ENCODE measurements at places on chromosomes 3 and 15.

DNA sequence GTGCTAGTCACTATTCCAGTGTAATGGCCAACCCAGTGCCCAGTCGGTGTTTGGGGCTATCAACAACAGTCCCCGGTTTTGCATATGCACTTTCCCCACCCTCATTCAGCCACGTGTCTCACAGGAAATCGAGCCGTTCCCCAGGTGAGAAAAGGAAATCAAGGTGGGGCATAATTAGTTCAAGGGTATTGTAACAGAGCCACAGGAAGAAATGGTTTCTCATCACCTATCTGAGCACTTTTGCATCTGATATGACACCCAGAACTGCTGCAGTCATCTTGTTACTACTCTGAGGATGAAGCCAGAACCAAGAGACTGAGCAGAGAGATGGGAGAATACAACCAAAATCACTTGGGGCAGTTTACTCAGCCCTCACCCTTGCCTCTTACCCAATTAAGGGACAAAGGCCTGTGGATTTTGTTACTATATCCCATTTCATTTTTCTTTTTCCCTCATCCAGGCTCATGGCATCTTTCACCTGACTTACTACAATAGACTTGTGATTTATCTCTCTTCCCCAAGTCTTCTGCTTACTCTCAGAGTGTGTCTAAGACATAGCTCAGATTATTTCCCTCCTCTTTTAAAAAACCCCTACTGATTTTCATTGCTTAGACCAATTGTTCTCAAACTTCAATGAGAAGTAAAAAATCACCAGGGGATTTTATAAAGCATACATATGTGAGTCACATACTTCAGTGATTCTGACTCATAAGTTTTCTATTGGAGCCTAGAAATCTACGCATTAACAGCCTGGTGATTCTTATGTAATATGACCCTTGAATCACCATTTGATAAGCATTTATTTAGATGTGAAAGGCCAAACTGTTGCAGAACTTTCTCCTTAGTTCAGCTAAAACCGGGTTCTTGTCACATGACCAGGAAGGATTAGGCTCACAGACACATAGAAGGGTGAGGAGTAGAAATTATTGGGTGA is 40.5 kb downstream of the TRAT1 start:
- DNase-seq, result no peak

- DNase-seq, result no peak
Observed at GRCh38 chr3:16252243-16252978, 12.3 kb downstream of the DPH3 start.

- no peak for DNase-seq
Observed at GRCh38 chr3:55122312-55122711, 194.5 kb upstream of the LRTM1 start.

DNA sequence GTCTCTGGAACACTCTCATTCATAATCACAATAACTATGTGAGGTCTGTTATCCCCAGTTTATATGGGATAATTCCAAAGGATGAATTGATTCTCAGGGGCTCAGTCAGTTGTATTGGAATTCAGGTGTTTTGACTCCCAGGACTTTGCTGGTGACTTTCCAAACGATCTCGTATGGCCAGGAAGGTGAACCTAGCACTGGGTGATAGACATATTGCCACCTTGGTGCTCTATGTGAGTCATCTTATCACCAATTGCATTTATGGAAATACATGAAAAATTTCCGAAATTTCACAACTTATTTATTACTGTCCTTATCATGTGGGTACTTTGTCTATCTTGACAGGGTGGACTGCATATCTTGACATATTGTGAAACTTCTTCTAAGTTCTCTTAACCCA is 287.3 kb downstream of the WDR72 start:
- DNase-seq, result no peak

All from NCI-H1092 (cell line).